Amniotic stem cell (primary cell): ENCODE measurements at places on chromosomes 2 and 18.

DNA sequence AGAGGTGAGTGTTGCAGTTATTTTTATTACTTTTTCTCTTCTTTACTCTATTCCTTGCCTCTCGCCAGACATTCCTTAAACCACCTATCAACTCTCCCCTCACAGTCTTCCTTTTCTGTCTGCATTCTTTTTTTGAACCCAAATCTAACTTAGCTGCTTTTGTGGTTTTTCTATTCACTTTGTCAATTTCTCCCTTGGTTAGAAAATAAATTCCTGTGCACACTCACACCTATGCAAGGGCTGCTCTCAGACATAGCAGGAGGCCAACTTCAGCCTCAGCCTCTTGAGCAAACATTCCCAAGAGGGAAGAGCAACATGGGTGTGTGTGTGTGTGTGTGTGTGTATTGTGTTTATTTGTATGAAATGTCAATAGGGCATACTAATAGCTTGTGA, 808.6 kb downstream of the RNF144A start:
- DNase-seq, result no peak

- no peak for DNase-seq
Observed at GRCh38 chr18:3479978-3480509, 30.1 kb downstream of the TGIF1 start.

- DNase-seq, result no peak
Observed at GRCh38 chr2:144048631-144049060, 471.3 kb downstream of the ZEB2 start.

DNA sequence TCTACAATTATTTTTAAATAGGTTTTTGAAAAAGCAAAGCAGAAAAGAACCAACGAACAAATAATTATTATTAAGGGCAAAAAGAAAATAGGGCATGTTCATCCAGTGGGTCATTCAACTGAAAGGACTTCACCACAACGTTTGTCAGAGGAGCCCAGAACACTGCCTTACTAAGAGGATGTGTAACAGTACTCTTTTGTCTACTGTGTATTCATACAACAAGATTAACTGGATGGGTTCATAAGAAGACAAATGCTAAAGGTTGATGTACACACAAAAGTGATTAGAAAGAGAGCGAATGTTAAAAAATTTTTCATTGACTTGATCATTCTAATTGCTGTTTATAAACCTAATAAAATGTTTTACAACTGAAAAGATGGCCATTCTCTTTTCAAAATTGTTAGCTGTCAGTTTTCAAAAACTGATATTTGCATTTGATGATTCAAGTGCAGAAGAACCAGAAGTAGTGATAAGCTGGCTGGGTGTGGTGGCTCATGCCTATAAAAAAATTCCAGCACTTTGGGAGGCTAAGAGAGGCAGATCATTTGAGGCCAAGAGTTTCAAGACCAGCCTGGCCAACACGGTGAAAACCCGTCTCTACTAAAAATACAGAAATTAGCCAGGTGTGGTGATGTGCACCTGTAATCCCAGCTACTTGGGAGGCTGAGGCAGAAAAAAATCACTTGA, 33.1 kb downstream of the MGAT4A start:
- DNase-seq, result no peak

GRCh38 chr2:75476761-75477160, 84.0 kb downstream of the EVA1A start:
- no peak for DNase-seq

DNA sequence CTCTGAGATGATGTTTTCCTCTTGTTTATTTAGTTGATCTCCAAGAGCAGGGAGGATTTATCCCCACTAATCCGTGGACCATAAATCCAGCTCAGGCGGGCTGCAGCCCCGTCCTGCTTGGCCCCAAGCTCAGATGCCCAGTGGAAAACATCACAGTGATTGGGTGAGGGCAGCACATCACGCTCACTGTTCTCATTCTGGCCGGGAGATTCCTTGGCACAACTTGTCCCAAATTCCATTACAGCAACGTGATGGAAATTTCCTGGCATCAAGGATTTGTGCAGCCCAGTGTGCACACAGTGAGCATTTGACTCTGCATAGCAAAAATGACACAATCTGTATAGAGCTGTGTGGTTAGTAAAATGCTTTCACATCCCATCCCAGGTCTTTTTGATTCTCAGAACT, 96.8 kb downstream of the VAPA start:
- DNase-seq, result peak; percentile 88

GRCh38 chr2:7132753-7133152, 215.5 kb downstream of the RNF144A start:
- no peak for DNase-seq

- DNase-seq, result no peak
Observed at GRCh38 chr2:196215376-196215775, 44.0 kb upstream of the STK17B start.
